ENCODE measurements at places on chromosomes 7 and 10. TPM values are rescaled to one million over a fixed set of nuclear protein-coding genes. Genes with fewer than 3 reads are reported as not detected.
A peak's percentile ranks its signal among the peaks of the same experiment; 100 is the strongest.

GRCh38 chr10:43409385-43410109 is 561 bp upstream of the HNRNPF start:
- DNase-seq = peak; percentile 46

- peak; percentile 28 for DNase-seq
Observed at GRCh38 chr7:129434675-129435318, 565 bp downstream of the STRIP2 start.

- DNase-seq = no peak
Observed at GRCh38 chr10:29541422-29542210, 93.2 kb downstream of the SVIL start.

DNA sequence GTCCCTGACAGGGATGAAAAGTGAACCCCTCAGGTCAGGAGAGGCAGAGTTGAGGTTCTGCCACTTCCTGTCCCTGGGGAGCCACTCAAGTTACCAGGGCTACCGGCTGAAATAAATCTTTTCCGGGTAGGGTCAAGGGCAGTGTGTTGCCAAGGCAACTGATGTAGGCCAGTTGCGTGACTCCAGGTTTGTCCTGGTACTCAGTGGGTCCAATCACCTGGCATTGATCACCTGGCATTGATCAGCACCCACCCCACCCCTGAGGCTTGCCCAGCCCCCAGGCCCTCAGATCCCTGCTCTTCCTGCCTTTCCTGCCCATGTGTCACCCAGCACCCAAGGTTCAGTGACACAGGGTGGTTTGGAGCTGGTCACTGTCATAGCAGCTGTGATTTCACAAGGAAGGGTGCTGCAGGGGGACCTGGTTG is 5.9 kb downstream of the SAP25 start:
- DNase-seq = no peak

The OR2A5 gene
- total RNA-seq = not detected

DNA sequence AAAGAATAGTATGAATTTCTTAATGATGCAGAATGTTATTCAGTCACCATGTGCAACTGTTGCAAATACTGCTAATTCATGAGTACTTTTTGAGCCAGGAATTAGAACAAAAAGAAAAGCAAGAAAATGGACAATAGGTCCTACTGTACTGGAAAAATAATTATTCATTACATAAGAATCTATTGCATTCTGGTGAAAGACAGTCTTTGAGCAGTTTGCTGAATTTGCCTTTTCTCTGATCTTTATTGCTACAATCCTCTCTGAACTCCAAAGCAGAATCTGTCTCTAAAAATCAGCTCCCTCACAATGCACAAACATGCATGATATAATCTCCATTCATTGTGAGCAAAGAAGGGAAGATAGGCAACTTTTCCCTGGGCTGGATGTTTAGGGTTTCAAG is 12.8 kb downstream of the IFIT2 start:
- DNase-seq = no peak

The SPDYE5 gene
- total RNA-seq = not detected

DNA sequence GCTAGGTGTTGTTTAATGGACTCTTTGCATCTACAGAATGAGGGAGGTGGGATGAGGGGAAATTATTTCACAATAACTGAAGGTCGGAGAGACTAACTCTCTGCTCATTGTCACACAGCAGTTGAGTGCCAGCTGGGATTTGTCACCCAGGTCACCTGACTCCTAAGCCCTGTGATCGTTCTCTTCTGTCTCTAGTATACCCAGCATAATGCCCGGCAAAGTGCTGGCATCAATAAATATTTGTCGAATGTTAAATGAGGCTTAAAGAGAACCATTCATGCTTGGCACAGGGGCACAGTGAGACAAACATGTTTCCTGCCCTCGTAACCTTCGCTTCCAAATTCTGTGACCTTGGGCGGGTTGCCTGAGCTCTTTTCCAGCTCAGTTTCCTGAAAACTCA is 70.8 kb downstream of the TCF7L2 start:
- peak; percentile 93 for DNase-seq

The TEX47 gene
- total RNA-seq = not detected

The PGAM2 gene
- under 0.01 TPM for total RNA-seq

The IRF5 gene
- not detected for total RNA-seq

- no peak for DNase-seq
Observed at GRCh38 chr7:135990258-135990657, 13.1 kb upstream of the MTPN start.

The CPA4 gene
- under 0.01 TPM for total RNA-seq

The SLC26A3 gene
- not detected for total RNA-seq

The INMT gene
- under 0.01 TPM for total RNA-seq

All from lung microvascular endothelial cell (primary cell).